Astrocyte (in vitro differentiated cells and primary cell): ENCODE measurements at places on chromosomes 13 and 19. TPM values are rescaled to one million over a fixed set of nuclear protein-coding genes. Genes with fewer than 3 reads are reported as not detected.

The SIGLEC9 gene
- total RNA-seq = not detected in 2 replicates

The KIR2DL3 gene
- not detected in 2 replicates for total RNA-seq

The ZNF285 gene
- 2.1 and 2.9 TPM in 2 replicates for total RNA-seq

The POSTN gene
- total RNA-seq = 18.6 and 26.6 TPM in 2 replicates

The PLD3 gene
- total RNA-seq = 728 and 882 TPM in 2 replicates

The LINGO3 gene
- total RNA-seq = not detected in 2 replicates
